A549 (cell line): ENCODE measurements at places on chromosomes 11 and 22.

DNA sequence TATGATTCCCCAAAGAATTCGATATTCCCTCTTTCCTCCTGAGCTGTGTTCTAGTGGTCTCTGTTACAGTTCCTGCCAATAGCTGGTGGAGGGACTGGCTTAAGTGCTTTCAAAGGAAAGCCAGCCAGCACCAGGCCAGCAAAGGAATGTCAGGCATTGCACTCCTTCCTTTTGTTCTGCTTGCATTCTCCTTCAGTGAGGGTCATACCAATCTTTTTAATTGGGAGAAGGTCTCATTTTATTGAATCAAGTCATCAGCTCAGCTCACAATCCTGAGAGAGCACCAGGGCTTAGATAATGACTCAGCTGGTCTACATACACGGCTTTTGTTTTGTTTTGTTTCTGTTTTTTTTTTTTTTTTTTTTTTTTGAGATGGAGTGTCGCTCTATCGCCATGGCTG lies 222.9 kb downstream of the NAV2 start:
- DNase-seq, result no peak

DNA sequence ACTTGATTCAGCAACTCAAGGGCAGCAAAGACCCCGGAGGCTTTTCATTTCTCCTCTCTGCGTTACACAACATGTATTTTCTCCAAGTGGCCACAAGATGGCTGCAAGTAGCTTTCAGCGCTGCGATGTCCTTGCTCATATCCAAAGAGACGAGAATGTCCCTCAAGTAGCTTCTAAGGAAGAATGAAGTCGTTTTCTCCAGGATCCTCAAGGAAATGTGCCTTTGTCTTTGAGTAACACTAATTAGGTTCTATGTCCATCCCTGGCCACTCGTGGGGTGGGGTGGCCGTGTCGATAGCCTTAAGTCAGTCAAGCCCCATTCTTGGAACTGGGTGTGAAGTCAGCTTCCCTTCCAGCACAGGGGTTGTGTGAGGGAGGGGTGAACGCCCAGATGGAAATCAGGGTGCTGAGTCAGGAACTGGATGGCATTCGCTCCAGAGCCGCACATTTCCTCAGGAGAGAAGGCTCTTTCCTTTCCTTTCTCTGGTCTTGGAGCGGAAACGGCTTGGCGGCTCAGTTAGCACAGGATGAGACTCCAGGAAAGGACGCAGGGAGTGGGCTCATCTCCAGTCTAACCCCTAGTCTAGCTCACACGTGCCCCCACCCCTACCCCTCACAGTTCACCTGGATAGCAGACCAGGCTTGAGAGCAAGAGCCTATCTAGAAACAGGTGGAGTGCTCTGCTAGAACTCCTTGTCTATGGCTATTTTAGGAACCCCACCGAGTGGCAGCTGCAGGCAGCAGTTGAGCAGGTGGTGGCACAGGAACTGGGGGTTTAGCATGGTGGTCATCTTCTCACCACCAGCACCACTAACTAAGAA lies 44.3 kb downstream of the NNMT start:
- peak; percentile 85 for DNase-seq

DNA sequence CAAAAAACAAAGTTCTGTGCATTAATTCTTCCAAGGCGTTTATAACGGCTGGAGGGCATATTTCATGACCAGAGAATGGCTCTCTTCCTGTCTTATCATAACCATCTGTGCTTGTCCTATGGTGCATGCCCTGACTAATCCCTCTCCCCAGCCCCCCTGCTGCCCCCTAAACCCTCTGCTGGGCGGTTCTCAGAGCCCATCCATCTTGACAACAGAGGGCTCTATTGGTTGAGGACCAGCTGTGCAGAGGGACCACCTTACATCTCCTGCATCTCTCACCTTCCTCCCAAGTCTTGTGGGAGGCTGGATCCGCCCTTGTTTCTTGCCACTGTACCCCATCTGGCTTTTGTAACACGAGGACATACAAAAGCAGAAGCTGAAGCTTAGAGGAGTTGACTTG lies 282.1 kb downstream of the MIAT start:
- DNase-seq, result no peak

DNA sequence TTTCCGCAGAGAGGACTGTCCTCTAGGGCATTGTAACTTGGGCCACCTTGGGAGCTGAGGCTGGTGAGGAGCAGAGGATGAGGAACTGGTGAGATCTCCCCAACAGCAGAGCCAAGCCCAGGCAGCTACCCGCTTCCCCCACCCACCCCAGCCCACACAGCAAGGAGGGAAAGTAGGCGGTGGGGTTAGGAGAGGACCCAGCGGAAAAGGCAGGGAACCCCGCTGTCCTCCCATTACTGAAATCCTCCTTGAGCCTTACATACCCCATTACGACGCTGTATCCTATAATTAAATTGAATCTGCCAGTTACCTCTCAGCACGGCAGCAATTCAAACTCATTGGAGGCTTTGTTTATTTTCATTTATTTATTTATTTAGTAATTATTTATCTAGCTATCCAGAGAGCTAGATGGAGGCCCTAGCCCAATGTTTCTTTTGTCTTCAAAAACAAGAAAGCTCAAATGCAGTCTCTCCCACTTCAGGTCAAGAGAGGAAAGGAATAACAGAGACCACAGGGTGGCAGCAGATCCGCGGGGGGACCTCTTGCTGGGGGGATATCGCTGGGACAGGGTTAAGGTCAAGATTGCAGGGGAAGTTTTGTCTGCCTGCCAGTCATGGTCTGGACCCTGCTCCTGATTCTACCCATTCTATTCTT lies 218.0 kb downstream of the ST3GAL4 start:
- DNase-seq, result no peak

- DNase-seq, result no peak
Observed at GRCh38 chr11:33463059-33463458, 205.9 kb downstream of the HIPK3 start.

DNA sequence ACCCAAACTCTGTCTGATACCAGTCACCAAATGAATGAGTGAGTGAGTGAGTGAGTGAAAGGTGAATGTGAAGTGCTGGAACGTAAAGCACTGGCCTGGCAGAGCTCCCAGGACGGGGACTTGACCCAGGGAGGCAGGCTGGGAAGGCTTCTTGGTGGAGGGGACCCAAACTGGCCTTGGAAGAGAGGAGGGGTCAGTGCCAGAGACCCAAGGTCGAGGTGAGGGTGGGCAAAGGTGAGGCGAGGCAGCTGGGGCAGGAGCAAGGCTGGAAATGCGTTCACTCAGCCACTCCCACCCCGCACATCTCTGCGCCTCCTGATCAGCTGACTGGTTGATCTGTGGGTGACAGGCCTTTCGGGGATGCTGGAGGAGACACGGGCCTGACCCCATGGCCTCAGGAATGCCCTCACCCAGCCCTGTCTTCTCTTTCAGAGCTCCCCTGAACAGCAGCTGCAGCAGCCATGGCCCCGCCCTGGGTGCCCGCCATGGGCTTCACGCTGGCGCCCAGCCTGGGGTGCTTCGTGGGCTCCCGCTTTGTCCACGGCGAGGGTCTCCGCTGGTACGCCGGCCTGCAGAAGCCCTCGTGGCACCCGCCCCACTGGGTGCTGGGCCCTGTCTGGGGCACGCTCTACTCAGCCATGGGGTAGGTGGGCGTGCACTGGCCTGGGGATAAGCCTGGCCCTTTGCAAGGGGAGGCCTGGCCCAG lies 7.6 kb downstream of the TSPO start:
- DNase-seq, result no peak

DNA sequence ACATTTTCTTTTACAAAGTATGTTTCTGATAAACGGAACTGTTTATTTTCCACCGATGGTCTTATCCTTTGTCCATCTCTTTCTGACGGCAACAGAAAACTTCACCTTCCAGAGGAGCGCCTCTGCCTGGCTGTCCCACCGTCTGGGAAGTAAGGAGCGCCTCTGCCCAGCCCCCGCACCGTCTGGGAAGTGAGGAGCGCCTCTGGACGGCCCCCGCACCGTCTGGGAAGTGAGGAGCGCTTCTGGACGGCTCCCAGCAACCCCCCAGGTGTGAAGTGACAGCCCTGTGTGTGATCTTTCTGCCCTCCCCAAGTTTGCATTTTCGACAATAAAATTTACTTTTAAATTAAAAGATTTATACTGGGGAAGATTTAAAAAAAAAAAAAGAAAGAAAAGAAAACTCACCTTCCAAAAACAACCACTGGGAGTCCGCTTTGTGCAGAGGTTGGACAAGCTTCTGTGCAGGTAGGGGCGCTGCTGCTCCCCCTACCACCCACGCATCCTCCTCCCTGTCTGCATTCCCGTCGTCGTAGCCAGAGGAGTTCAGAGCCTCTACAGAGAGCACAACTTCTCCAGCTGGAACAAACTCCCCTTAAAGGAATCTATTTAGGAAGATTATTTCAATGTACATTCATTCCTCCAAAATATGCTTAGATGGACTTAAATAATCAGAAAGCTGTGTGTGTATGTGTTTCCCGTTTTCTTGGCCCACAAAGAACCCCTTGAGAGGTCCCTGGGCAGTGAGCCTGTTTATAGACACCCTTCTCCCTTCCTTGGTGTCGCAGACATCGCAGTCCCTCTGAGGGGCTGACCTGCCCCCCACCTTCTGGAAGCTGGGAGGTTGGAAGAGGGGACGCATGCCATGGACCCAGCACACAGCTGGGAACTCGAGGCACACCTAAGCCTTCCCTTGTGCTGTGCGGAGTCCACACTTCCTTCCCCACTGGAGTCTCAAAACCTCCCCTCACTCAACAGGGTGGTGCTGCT lies 849 bp upstream of the APOBEC3B start:
- DNase-seq, result no peak

GRCh38 chr11:35211952-35212351 lies 73.0 kb downstream of the CD44 start:
- DNase-seq, result no peak

GRCh38 chr11:118621071-118621783 lies 13.8 kb downstream of the PHLDB1 start:
- DNase-seq, result no peak

GRCh38 chr11:128508770-128509510 lies 78.4 kb downstream of the ETS1 start:
- DNase-seq, result peak; percentile 74

DNA sequence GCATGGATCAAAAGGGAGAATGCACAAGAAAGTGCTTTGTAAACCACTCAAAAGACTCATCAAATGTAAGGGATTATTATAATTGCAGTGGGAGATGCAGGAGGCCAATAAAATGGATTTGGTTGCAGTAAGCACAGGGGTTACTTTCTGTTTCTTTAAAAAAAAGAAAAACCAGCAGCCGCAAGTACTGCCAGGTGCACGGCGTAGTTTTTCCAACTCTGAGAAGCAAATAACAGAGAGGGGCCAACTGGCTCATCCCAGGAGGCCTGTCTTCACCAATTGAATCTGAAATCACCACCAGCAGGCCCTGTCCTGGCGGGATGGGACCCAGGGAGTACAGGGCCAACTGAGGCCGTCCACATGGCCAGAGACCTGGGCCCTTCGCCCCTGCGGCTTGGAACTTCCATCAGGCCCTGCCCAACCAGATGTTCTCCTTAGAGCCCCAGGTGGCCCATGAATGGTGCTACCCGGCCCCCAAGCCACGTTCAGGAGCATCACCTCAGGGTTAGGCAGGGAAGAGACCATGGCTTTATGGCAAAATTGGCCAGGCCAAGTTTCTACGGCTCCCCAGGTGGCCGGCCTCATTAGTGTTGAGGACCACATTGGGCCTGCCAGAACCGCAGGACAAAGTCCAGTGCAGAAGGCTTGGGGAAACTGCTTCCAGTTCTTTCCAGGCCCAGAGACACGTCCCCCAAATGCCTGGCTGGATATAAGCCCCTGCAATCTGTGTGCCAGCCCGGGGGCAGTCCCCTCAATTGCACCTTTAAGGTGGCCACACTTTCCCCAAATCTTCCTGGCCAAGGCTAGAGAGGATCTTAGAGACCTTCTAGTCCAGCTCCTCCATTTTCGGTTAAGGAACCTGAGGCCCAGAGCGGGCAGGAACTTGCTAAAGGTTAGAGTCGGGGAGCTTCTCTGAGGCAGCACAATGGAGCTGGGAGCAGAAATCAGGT lies 61.7 kb downstream of the CHRDL2 start:
- DNase-seq, result no peak

- no peak for DNase-seq
Observed at GRCh38 chr11:85774256-85775101, 36.5 kb downstream of the SYTL2 start.

DNA sequence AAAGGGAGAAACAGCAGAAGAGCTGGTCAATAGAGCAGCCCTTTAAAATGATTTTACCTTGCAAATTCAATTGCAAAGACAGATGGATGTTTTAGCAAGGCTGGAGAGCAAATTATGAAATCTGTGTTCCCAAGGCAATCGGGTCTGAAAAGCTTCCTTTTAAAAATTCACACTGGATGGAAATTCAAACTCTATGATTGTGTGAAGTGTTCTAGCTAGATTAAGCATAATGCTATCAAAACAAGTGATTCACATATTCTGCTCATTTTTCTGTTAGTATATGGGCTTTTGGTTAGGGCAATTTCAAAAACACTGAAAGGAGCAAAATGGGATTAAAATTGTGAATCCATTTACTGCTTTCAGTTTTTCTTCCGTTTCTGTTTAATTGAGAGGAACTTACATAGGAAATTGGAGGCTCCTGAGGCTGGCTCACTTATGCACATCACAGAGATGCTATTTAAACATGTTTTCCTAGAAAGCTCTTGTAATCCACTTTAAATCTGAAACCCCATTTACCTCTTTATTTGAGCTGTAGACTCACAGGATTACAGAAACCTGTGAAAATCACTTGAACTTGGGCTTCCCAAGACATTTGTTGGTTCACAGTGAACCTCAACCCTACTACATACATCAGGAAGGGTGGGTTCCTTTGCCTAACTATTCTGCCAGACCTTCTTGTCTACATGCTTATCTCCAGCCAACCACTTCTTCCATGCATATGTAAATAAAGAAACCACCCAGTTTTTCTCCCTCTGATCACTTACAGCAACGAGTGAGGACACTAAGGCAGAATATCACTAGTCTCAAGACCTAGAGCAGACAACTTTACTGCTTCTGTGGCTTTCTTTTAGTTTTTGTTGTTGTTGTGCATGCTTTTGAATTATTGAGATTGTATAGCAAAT lies 201.9 kb upstream of the PITPNB start:
- DNase-seq, result no peak
